KG1 (cell line): ENCODE measurements at places on chromosomes 2 and 18.

DNA sequence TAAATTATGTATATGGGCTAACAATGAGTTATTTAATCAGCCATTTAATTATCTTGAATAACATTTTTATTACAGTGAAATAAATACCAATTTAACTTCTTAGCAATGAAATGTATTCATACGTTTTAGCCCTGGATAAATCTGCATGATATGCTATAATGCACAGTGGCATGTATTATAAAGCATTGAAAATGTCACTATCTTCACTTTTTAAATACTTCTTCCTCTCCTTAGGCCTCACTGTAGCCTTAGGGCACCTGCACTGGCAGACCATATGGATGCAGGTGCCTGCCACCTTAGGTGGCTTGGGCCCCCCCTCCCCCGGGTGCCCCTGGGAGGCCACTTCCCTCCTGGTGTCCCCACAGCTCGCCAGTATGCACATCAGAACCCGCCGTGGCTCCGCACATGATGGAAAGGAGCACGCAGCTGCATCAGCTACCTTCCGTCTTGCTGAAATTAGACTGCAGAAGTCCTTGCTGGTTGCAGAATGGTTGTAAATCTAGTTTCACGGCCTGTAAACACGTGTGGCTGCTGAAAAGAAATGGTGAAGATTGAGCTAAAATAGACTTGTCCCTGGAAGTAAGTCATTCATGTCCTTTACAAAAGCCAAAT, 56.7 kb downstream of the ADI1 start:
- no peak for DNase-seq

- DNase-seq, result no peak
Measured at GRCh38 chr2:106090916-106091618, 103.0 kb downstream of the UXS1 start.

GRCh38 chr18:75562216-75562615, 134.7 kb upstream of the SMIM21 start:
- DNase-seq, result no peak

- DNase-seq, result no peak
Measured at GRCh38 chr2:136351684-136352083, 233.7 kb upstream of the CXCR4 start.

DNA sequence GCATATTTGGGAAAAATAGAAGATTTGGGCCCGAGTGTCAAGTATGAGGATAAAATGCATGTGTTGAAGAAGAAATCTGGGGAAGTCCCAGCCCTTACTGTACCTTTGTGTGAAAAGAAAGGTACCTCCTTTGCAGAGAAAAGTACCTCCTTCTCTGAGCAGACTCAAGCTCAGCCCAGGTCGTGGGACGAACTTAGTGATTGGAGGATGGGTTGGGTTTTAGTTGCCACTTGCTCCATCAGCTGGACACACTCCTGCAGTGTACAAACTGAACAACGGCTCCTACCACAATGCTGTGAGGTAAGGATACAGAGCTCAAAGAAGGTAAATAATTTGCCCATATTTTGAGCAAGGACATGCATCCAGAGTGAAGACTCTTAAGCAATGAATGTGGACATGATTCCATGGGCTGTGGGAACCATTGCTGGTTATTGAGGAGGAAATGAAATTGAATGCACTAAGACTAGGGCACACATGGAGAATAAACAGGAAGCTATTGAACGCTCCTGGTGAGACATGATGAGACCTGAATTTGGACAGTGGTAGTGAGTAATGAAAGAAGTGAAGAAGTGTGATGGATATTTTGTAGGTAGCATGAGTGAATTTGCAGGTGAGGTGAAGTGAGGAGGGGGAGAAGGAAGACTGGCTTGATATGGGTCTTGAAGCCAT, 49.8 kb upstream of the IL1RL1 start:
- DNase-seq, result no peak
